Upper lobe of right lung (tissue), 1 donor: ENCODE measurements at places on chromosomes 11 and 22. TPM values are rescaled to one million over a fixed set of nuclear protein-coding genes. Genes with fewer than 3 reads are reported as not detected.

DNA sequence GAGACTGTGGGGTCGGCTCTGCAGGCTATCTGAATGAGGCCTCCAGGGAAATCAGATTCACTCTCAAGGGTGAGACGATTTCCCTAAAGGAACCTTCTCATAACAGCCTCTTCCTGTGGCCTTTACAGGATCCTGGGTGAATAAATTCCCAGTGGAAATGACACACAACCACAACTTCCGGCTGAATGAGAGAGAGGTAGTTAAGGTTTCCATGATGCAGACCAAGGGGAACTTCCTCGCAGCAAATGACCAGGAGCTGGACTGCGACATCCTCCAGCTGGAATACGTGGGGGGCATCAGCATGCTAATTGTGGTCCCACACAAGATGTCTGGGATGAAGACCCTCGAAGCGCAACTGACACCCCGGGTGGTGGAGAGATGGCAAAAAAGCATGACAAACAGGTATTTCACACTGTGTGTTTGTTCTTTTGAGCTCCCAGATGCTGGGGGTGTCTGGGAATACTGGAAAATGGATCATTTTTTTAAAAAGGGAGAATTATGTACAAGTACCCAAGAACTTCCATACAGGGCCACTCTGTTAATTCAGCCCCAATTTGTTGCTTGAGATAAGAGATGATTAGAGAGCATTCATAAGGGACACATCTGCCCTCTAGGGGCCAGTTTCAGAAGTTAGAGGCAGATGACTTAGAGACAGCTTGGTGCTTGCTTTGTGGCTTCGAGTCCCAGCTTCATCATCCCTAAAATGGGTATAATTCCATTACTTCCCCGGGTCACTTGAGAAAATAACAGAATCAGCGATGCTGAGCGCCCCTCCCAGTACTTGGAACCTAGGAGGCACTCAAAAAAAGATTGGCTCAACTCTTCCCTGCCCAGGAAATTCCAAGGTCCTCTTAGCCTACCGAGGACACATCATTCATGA lies 10.2 kb downstream of the SERPIND1 start:
- H3K4me3 ChIP-seq, result no peak overlapping the region
- peaks cover 15% of the 10 kb centered on the region for H3K4me1 ChIP-seq
- H3K27ac ChIP-seq, result no peak overlapping the region
- no peaks in the 10 kb centered on the region for H3K27me3 ChIP-seq
- peaks cover 41% of the 10 kb centered on the region for H3K36me3 ChIP-seq

DNA sequence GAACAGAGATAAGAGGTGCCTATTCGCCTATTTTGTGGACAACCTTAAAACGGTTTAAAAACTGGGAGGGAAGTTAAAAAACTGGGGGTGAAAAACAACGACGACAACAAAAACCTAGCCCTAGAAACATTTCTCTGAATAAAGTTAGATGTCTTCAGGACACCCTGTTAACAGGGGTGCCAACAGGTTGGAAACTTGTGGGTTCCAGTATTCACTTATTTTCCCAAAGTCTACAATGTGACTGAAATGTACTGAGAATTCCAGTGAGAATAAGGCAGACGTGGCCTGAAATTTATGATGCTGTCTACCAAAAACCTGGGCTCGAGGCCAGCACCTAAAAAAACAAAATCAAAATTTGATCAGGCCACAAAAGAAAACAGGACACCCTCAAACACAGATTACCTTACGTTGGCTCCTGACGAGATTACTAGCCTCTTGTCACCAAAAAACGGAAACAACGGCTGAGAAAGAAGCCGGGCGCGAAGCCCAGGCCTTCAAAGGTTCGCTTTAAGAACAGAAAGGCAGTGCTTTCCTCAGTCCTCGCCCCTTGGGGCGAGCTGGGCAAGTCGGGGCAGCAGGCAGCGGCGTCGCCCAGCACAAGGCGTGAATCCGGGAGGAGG lies 906 bp downstream of the CCDC90B start:
- H3K27me3 ChIP-seq, result no peaks in the 10 kb centered on the region
- peak overlapping the region; percentile 98 for H3K27ac ChIP-seq
- no peak for DNase-seq
- peaks cover 19% of the 10 kb centered on the region for H3K4me1 ChIP-seq
- H3K36me3 ChIP-seq, result no peaks in the 10 kb centered on the region

GRCh38 chr11:72758304-72758689 lies 6.1 kb upstream of the ARAP1 start:
- no peak for DNase-seq
- H3K27me3 ChIP-seq, result no peaks in the 10 kb centered on the region

Gene MUC15
- total RNA-seq, result 10.5 TPM

GRCh38 chr11:78040691-78041379 lies 17.8 kb upstream of the KCTD14 start:
- no peak overlapping the region for H3K4me3 ChIP-seq
- no peaks in the 10 kb centered on the region for H3K36me3 ChIP-seq
- peaks cover 26% of the 10 kb centered on the region for H3K4me1 ChIP-seq
- no peaks in the 10 kb centered on the region for H3K27me3 ChIP-seq

Gene MPEG1
- 34.1 TPM for total RNA-seq

- no peak overlapping the region for H3K4me3 ChIP-seq
- H3K36me3 ChIP-seq, result no peaks in the 10 kb centered on the region
- H3K27ac ChIP-seq, result no peak overlapping the region
- DNase-seq, result peak; percentile 12
Observed at GRCh38 chr11:45399166-45399565, 113.0 kb upstream of the SYT13 start.

DNA sequence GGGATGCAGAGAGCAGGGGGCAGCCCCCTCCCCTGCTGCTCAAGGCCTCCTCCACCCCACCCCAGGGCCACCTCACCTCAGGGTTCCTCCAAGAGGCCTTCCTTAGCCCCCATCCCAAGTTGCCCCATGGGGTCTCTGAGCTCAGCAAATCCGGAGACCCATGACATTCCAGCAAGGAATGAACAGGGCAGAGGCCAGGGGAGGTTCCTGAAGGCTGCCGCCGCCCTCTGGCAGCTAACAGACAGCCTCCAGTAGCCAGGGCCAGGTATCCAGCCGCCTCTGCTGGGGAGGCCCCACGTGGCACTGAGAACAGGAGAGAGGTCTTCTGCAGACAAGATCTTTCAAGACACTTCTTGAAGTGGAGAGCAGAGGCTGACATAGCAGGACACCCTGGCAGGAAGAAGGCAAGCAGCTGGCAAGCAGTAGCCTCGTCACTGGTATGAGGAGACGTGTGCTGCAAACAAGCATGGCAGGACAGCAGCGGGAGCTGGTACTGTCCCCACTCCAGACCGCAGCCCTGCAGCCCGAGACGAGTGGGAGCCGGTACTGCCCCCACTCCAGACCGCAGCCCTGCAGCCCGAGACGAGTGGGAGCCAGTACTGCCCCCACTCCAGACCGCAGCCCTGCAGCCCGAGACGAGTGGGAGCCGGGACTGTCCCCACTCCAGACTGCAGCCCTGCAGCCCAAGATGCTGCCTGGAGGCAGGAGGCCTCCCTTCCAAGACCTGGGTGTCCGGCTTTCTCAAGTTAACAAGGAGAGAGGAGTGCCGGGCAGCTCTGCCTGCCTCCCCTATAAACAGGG lies 190.6 kb downstream of the IGLL1 start:
- H3K4me3 ChIP-seq, result no peak overlapping the region
- H3K36me3 ChIP-seq, result no peaks in the 10 kb centered on the region
- no peaks in the 10 kb centered on the region for H3K4me1 ChIP-seq
- H3K27ac ChIP-seq, result no peak overlapping the region

Gene GPR83
- 0.12 TPM for total RNA-seq

DNA sequence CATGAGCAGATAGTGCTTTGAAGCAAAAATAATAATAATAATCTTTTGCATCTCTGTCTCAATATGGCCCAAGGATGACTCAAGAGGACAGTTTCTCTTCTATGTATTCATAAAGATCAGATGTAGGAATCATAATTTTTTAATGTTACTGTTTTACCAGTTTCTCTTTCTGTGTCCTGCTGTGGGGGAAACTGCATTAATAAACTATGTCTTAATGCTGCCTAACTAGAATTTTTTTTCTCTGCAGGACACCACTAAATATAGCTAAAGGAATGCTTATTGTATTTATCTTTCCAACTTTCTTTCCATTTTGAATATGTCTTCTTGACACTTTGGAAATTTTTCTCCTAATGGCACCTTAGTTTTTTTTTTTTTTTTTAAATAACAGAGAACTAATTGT lies 6.5 kb downstream of the FJX1 start:
- DNase-seq, result no peak
- H3K27me3 ChIP-seq, result peaks cover 25% of the 10 kb centered on the region
- no peaks in the 10 kb centered on the region for H3K36me3 ChIP-seq
- no peak overlapping the region for H3K4me3 ChIP-seq

DNA sequence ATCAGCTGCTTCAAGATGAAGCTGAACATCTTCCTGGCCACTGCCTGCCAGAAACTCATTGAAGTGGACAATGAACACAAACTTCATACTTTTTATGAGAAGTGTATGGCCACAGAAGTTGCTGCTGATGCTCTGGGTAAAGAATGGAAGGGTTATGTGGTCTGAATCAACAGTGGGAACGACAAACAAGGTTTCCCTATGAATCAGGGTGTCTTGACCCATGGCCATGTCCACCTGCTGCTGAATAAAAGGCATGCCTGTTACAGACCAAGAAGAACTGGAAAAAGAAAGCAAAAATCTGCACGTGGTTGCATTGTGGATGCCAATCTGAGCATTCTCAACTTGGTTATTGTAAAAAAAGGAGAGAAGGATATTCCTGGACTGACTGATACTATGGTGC lies 22.2 kb upstream of the BIRC3 start:
- H3K4me3 ChIP-seq, result no peak overlapping the region
- no peaks in the 10 kb centered on the region for H3K27me3 ChIP-seq
- H3K4me1 ChIP-seq, result peaks cover 3% of the 10 kb centered on the region
- H3K27ac ChIP-seq, result no peak overlapping the region
- DNase-seq, result no peak
- H3K36me3 ChIP-seq, result no peaks in the 10 kb centered on the region

GRCh38 chr11:118605116-118605867 lies 2.1 kb upstream of the PHLDB1 start:
- no peak for DNase-seq
- no peaks in the 10 kb centered on the region for H3K27me3 ChIP-seq
- peaks cover 22% of the 10 kb centered on the region for H3K4me1 ChIP-seq
- H3K4me3 ChIP-seq, result no peak overlapping the region
- H3K36me3 ChIP-seq, result peaks cover 29% of the 10 kb centered on the region

- H3K36me3 ChIP-seq, result no peaks in the 10 kb centered on the region
- H3K27ac ChIP-seq, result no peak overlapping the region
- no peak overlapping the region for H3K4me3 ChIP-seq
- DNase-seq, result no peak
Observed at GRCh38 chr22:44316393-44317122, 3.8 kb upstream of the SHISAL1 start.

Gene KBTBD3
- total RNA-seq, result 10.8 TPM

DNA sequence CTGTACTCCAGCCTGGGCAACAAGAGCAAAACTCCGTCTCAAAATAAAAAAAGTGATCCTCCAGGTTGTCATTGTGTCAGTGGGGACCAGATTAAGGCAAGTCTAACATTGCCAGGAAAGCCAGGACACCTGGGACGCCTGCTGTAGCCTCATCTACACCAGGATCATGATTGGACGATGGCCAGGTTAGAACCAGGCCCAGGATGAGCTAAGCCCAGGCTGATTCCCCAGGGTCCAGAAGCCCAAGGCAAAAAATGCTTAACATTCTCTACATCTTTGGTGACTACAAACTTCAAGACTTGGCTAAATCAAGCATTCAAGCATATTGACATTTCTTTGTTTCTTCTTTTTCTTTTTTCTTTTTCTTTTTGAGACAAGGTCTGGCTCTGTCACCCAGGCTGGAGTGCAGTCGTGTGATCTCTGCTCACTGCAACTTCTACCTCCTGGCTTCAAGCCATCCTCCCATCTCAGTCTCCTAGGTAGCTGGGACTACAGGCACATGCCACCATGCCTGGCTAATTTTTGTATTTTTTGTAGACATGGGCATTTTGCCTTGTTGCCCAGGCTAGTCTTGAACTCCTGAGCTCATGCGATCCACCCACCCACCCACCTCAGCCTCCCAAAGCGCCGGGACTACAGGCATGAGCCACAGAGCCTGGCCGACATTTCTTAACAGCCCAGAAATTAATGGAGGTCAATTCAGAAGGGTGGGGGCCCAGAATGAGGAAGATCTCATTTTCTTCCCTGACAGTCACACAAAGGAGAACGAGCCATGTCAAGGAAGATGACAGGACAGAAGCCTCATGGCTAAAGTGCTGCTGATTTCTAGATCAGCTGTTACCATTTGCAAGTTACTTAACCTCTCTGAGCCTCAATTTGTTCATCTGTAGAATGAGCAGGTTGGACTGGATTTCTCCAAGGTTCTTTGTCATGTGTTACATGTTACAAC lies 12.5 kb upstream of the PTPRJ start:
- no peaks in the 10 kb centered on the region for H3K27me3 ChIP-seq
- H3K27ac ChIP-seq, result no peak overlapping the region
- no peak for DNase-seq
- no peaks in the 10 kb centered on the region for H3K4me1 ChIP-seq
- H3K36me3 ChIP-seq, result no peaks in the 10 kb centered on the region
- no peak overlapping the region for H3K4me3 ChIP-seq

- no peak for DNase-seq
- H3K27ac ChIP-seq, result no peak overlapping the region
- peaks cover 24% of the 10 kb centered on the region for H3K27me3 ChIP-seq
Observed at GRCh38 chr22:26122920-26123468, 46.3 kb upstream of the SEZ6L start.

- H3K27ac ChIP-seq, result no peak overlapping the region
- peaks cover 92% of the 10 kb centered on the region for H3K36me3 ChIP-seq
- no peaks in the 10 kb centered on the region for H3K27me3 ChIP-seq
- DNase-seq, result no peak
- peaks cover 14% of the 10 kb centered on the region for H3K4me1 ChIP-seq
- H3K4me3 ChIP-seq, result no peak overlapping the region
Observed at GRCh38 chr22:38299770-38300102, 17.5 kb downstream of the CSNK1E start.

- H3K4me3 ChIP-seq, result no peak overlapping the region
- no peaks in the 10 kb centered on the region for H3K27me3 ChIP-seq
- no peaks in the 10 kb centered on the region for H3K4me1 ChIP-seq
- DNase-seq, result no peak
- no peaks in the 10 kb centered on the region for H3K36me3 ChIP-seq
- H3K27ac ChIP-seq, result no peak overlapping the region
Observed at GRCh38 chr11:129613071-129613470, 202.6 kb upstream of the TMEM45B start.

GRCh38 chr11:92332986-92333385 lies 108.4 kb downstream of the FAT3 start:
- peaks cover 5% of the 10 kb centered on the region for H3K4me1 ChIP-seq
- no peaks in the 10 kb centered on the region for H3K36me3 ChIP-seq
- DNase-seq, result no peak
- no peaks in the 10 kb centered on the region for H3K27me3 ChIP-seq
- no peak overlapping the region for H3K4me3 ChIP-seq

DNA sequence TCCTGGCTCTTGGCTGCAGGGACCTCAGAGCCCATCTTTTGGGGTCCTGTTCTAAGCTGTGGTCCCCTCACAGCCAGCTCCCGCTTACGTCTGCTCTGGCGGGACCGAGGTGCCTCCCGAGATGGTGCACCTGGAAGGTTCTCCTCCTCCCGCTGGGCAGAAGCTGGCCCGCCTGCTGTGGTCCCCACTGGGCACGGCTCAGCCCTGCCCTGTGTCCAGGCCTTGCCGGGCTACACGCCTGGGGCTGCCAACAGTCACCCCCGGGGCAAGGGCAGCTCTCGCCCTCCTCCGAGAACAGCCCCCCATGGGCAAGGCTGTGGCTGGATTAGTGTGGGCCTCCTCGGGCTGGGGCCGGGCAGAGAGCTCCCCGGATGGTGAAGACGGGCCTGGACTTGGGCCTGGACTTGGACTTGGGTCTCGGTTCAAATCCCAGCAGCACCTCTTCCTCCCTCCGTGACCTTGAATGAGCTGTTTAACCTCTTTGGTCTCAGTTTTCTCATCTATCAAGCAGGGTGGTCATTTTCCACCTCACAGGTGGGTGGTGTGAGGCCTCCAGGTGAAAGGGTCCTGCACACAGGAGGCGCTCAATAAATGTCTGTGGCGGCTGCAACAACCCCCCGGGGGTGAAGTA lies 998 bp downstream of the BAIAP2L2 start:
- peaks cover 3% of the 10 kb centered on the region for H3K4me1 ChIP-seq
- H3K27ac ChIP-seq, result no peak overlapping the region
- H3K4me3 ChIP-seq, result no peak overlapping the region
- DNase-seq, result no peak
